ENCODE measurements at places on chromosomes 7 and 10.

DNA sequence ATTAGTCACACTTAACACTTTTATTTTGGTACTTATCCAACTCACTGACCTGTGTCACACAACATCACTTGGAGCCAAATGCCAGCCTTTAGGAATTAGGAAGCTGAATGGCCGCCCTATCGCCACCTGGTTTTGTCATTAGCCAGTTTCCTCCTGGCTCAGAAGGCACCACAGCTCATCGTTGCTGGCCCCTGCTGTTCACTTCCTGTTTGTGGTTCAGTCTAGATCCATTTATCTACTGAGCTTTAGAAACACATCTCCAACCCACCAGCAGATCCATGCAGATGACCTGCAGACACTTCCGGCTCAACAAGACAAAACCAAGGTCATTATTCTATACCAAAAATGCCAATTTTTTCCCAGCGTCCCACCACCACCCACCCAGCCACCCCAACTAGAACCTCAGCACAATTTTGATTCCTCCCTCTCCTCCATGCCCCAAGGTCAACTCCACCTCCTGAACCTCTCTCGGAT lies 193.5 kb upstream of the NEBL start:
- peak; percentile 4 for DNase-seq

DNA sequence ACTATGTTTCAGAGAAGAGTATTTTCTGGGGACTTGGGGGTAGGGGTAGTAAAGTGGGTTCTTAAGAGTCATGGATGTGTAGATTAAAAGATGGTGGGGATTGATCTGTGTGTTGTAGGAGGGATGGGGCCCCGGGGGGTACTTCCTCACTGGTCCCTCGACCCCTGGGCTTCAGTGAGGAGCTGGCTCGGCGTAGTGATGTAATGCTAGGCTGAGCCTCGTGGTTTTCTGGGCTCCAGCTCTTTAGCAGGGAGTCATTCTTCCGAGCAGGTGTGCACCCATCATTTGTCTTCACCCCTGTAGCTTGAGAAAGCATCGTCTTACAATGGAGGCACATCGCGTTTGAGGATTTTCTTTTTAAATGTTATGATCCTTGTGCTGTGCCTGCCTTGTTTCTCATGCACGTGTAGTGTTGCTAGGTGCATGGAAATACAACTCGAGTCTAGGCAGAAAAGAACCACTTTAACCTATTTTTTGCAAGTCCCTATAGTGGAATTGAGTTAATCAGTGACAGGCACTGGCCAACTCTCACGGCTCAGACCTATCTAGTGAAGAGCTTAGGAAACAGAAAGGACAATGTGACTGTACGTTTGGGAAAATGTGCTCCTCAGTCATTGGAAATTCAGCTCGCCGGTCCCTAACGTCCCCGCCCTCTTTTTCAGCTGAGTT lies 106.1 kb upstream of the BTBD16 start:
- DNase-seq = no peak

GRCh38 chr10:1961989-1962388 lies 224.7 kb upstream of the ADARB2 start:
- no peak for DNase-seq

DNA sequence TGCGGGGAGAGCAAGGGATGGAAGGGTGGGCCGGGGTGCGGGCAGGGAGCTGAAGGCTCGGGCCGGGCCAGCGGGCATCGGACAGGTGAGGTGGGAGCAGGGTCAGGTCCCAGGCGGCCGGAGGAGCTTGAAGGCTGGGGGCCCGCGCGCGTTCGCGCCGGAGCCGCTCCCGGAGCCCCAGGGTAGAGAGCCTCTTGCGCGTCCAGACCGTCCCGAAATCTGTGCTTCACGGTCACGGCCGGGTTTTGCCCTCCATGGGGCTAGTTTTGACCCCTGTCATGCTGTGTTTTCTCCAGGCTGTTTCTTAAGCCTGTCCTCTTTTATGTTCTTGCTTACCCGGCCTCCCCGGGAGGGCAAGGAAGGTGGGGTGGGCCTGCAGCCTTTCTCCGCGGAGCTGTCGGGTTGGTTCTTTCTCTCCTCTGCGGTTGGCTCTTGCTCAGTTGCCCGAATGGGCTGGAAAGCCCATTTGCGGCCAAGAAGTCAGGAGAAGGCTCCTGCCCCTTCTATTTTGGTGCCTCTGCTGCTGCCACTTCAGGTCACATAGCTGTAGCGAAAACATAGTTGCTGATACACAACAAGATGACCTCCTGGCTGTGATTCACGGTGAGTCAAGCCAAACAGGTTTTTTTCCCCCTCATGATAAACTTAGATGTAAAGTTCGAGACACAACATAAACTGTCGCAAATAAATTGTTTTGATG lies 650 bp downstream of the UBE2D1 start:
- DNase-seq = no peak

- no peak for DNase-seq
Measured at GRCh38 chr10:14086596-14086995, 244.1 kb downstream of the FRMD4A start.

GRCh38 chr10:101919026-101919770 lies 75.6 kb upstream of the KCNIP2 start:
- no peak for DNase-seq

GRCh38 chr10:45660876-45661411 lies 11.6 kb downstream of the ZFAND4 start:
- DNase-seq = no peak

- DNase-seq = no peak
Measured at GRCh38 chr10:43453266-43453831, 16.4 kb downstream of the ZNF487 start.

DNA sequence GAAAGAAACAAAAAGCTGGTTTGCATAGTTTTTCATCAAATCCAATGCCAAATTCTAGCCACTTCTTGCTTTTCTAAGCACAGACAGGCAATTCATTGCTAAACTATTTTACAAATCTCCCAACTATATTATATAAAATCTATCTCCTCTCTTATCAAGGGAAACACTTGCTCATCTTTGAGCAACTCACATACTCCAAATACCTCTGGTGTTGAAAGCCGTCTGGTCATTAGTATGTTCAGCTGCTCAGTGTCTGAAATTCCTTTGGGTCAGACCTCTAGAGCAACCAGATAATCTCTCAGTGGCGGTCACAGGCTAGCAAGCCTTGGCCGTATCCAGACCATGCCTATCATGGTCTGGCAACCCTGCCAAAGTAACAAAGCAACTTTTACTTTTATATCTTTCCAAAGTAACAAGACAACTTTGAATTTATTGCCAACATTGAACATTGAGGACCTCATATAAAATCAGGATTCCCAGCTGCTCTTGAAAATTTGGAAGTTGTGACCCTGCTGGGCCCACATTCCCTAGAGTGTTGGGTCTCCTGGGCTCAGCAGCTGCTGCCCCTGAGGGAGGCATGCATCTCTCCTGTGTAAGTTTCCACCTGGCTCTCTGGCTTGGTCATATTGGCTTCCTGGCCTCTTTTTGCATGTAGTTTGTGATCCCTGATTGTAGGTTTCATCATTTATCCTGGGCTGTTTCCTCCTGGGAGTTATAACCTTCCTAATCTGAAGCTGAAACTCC lies 56.8 kb upstream of the LANCL2 start:
- DNase-seq = no peak

All from COR-L47 (cell line).